Immature natural killer cell (primary cell): ENCODE measurements at places on chromosomes 16 and 17. TPM values are rescaled to one million over a fixed set of nuclear protein-coding genes. Genes with fewer than 3 reads are reported as not detected.

The DLX4 gene
- not detected for polyA plus RNA-seq

The NUDT7 gene
- 5.0 TPM for polyA plus RNA-seq

DNA sequence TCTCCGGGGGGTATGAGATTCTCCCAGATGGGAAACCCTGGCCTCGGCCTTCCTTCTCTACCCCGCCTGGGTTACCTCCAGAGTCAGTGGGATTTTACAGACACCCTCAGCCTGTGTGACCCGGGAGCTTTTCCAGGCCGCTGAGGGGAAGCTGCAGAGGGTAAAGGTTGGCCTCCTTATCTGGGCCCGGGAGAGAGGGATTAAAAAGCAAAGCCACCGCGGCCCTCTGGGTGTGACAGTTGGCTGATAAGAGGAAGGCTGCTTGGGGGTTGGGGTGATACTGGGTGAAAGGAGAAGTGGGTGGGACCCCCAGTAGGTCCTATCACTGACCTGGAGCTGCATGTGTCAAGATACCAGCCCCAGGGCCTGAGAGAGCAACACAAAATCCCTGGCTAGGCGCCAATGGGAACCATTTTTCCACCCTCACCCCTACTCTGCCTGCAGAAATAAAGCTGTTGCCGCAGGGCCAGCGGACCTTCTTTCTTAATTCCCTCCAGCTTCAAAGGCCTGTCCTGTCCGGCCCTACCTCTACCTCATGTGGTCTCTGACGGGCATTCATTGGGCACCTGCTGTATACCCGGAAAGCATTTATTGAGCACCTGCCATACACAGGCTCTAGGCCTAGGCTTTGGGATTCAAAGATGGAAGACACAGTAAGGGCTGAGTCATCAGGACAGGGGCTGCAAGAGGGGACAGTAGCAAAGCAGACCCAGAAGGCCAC, 77.6 kb upstream of the GSE1 start:
- DNase-seq, result no peak

- no peak for DNase-seq
Observed at GRCh38 chr17:57482657-57483056, 226.3 kb downstream of the MSI2 start.

DNA sequence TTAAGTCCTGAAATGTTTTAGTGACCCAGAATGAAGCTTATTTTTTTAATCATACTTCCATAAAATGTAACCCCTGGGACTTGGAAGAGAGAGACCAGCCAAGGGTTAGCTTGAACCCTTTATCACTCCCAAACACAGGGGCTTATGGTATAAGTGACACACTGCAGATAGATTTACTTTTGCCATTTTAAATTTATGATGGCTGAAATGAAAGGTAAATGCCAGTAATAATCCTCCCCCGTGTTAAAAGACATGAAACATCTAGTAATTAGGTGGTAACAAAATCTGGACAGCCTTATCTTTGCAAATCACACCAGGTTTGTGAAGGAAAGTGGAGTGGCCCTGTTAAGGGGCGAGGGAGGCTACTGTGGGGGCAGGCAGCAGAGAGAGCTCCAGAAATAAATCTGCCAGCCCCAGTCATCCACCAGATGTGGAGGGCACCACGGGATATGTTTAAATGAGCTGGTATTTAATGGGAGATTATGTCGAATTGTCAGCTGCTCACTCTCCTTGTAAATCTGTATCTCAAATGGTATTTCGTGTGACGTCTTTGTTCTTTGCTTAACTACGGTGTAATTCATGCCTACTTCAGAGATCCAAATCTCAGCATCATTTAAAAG, 326.5 kb downstream of the WWOX start:
- no peak for DNase-seq

- no peak for DNase-seq
Observed at GRCh38 chr17:40499551-40500189, 1.8 kb downstream of the TNS4 start.

DNA sequence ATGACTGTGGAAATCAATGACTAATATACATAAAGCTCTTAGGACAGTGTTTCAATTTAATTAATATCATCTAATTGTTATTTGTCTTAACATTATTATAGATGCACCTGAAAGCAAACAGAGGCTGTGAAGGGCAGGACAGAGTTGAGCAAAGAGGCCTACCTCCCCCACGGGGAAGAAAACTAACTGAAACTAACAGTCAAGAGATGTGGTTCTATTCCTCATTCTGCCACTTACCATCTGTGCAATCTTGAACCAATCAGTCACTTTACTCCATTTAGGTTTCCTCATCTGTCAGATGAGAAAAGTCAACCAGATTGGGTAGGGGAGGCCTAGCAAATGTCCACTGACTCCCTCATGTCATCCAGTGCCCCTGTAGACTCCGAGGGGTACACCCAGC, 59.1 kb downstream of the C17orf67 start:
- DNase-seq, result no peak

DNA sequence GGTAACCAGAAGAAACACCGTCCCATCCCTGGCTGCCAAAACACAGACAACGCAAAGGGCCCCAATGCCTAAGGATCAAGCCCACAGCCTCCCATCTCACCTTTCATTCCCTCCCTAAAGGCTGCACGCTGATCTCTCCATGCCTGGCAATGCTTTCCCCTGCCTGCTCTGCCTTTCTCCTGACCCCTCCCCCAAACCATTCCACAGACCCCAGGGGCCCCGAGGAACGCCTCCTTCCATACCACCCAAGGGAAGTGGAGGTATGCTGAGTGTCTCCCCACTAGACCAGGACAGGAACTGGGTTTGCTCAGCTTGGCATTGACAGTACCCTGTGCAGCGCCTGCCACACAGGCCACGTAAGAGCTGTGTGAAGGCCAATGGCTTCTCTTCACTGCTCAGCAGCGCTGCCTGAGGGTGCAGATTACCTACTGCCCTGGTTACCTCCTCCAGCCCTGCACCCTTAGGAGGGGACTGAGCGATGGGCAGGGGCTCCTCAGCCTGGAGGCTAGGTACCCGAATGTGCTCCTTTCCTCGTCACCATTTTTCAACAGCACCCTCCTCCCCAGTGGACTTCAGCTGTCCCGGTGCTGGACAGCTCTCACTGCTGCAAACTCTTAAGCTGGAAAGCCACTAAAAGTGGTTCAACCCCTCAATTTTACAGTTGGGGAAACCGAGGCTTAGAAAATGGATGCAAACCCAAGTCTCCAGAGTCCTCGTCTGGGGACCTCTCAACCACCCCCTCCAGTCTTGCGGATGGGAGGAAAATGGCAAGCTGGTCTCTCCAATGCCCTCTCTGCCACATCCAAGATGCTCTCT, 45.0 kb downstream of the SRCIN1 start:
- DNase-seq, result no peak

- DNase-seq, result no peak
Observed at GRCh38 chr17:56835264-56835585, 1.3 kb downstream of the DGKE start.

GRCh38 chr16:85259115-85259831, 147.0 kb upstream of the CIBAR2 start:
- no peak for DNase-seq

- DNase-seq, result no peak
Observed at GRCh38 chr17:40072040-40072734, 9.4 kb downstream of the THRA start.

- no peak for DNase-seq
Observed at GRCh38 chr17:58341861-58342475, 10.0 kb downstream of the SUPT4H1 start.

DNA sequence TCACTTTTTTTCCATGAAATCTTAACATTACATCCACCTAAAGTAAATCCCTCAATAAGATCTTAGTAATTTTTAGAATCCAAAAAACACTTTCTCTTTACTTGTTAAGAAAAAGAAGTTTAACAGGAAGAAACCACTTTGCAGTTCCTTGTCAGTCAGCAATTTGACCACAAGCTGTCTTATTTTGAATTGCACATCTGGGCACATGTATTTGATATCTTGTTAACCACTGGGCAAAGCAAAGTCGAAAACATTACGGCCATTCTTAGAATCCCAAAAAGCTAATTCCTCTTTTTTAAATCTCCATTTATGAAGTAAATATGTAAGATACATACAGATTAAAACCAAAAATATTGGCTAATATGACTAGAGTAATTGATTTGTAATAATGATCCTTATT, 1.1 kb downstream of the ABCA10 start:
- no peak for DNase-seq

DNA sequence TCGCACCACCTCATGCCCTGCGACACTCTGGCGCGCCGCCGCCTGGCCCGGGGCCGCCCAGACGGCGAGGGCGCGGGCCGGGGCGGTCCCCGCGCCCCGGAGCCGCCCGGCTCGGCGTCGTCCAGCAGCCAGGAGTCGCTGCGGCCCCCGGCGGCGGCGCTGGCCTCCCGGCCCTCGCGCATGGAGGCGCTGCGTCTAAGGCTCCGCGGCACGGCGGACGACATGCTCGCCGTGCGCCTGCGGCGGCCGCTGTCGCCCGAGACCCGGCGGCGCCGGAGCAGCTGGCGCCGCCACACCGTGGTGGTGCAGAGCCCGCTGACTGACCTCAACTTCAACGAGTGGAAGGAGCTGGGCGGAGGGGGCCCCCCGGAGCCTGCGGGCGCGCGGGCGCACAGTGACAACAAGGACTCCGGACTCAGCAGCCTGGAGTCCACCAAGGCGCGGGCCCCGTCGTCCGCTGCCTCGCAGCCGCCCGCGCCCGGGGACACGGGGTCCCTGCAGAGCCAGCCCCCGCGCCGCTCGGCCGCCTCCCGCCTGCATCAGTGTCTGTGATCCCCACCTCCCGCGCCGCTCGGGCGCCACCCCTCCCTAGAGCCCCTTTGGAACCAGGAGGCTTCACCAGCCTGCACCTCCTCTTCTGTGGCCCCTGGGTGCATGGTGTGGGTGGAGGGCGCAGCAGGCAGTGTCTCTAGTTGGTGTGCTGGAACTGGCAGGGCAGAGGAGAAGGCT, 82.3 kb downstream of the ARHGAP23 start:
- no peak for DNase-seq

DNA sequence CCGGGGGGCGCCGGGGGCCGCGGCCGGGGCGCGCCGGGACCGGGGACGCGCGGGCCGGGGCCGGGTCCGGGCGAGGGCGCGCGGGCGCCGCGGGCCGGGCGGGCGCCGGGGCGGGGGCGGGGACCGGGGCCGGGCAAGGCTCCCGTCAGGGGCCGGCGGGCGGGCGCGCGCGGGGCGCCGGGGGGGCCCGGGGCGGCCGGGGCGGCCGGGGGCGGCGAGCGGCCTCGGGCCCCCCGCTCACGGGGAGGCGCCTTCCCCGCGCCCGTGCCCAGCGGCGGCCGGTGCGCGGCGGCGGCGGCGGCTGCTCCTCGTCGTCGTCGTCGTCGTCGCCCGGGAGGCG, 563 bp downstream of the ZCCHC14 start:
- no peak for DNase-seq

DNA sequence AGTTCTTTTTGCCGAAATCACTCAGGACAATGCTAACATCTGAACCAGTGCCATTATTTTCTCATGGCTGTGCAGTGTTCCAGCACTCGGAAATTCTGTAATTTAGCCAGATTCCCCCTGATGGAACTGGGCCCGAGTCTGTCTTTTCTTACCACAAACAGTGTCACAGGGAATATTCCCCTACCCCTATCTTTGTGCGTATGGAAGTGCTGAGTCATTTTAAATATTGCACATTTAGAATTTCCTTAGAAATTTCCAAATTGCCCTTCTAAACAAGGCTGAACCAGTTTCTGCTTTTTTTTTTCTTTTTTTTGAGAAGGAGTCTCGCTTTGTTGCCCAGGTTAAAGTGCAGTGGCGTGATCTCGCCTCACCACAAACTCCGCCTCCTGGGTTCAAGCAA, 88.0 kb upstream of the CREBBP start:
- no peak for DNase-seq

DNA sequence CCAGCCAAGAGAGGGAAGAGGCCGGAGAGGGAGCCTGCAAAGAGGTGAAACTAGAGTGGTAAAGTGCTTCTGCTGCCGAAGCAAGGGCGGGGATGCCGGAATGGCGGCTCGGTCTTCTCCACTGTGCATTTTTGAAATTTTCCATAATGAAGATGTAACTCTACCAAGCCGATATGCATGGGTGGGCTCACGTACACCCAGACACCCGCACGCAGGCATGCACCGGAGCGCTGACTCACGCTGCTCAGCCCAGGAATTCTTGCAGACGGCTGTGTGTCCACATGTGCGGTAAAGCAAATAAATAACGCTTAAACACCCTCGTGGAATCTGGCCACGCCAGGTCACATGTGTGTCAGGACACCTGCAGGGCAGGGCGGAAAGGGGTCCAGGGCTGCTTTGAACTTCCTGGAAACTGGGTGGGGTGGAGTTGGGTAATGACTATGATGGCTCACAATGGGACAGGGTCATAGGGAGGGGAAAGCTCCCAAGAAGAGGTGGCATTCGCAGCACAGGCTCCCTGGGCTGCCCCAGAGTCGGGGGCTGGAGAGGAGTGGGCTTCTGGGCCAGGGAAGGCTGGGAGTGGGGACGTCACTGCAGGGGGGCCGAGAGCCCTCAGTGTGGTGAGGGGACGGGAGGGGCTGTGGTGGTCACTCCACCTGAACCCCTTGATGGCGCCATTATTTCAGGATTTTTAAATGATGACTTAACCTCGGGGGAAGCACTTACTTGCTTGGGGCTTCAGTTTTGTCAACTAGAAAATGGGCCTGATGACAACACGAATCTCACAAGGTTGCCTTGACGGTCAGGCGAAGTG, 265.5 kb downstream of the PARN start:
- DNase-seq, result no peak

DNA sequence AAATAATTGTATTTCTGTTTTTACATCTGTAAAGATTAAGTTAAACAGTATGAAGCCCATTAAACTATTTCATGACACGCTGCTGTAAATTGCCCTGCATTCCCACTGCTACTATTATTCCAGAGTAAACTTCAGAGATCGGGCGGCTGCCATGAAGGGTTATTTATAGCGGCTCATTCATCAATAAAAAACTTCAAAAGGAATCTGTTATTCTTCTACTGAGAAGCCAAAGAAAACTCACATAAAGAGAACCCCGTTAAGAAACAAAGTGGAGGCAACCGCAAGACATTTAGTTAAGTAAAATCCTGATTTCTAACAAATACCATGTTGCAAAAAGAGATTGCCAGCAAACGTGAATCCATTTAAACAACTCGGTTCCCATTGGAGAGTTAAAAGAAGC, 16.4 kb downstream of the FOXL1 start:
- no peak for DNase-seq

GRCh38 chr16:28915181-28915580, 9.9 kb downstream of the RABEP2 start:
- no peak for DNase-seq
